ENCODE measurements at places on chromosomes 1 and 21. TPM values are rescaled to one million over a fixed set of nuclear protein-coding genes. Genes with fewer than 3 reads are reported as not detected.

The KIF2C gene
- total RNA-seq: 1.4 TPM

DNA sequence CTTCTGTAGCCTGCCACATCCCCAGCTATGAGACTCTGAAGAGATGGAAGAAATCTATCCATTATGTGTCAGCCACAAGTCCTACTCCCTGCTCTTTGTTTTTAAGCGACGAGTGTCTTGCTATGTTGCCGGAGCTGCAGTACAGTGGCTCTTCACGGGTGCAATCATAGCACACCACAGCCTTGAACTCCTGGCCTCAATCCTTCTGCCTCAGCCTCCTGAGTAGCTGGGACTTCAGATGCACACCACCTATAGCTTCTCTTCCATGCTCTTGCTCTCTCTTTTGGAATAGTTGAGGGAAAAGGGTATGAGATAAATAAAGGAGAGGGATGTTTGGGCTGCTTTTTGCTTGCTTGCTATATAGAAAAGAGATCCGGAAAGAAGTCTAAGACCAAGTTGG, 1.6 kb downstream of the TUFT1 start:
- DNase-seq: no peak

The LPAR3 gene
- total RNA-seq: 0.22 TPM

The GIPC2 gene
- 10.7 TPM for total RNA-seq

GRCh38 chr1:16372535-16373285, 5.7 kb downstream of the SZRD1 start:
- no peak for DNase-seq

The CLEC20A gene
- total RNA-seq: 0.47 TPM

DNA sequence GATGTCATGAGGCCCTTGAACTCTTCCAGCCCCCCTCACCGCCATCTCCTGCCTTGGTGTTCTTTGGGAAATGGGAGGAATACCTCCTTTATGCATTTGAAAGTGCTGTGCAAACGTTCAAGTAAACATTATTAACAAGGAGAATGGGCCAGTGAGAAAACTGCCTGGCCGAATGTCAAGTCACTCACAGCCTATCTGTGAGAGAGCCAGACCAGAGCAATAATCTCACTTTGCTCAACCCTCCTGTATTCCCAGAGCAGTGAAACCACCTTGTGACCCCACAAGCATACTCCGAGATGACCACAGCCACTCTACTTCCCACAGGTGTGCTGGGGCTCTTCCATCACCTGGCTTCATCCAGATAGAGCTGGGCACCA, 5.2 kb downstream of the TAL1 start:
- DNase-seq: no peak

- no peak for DNase-seq
Observed at GRCh38 chr1:214136324-214136919, 144.5 kb upstream of the SMYD2 start.

GRCh38 chr1:16080422-16081150, 7.1 kb upstream of the FAM131C start:
- DNase-seq: no peak

DNA sequence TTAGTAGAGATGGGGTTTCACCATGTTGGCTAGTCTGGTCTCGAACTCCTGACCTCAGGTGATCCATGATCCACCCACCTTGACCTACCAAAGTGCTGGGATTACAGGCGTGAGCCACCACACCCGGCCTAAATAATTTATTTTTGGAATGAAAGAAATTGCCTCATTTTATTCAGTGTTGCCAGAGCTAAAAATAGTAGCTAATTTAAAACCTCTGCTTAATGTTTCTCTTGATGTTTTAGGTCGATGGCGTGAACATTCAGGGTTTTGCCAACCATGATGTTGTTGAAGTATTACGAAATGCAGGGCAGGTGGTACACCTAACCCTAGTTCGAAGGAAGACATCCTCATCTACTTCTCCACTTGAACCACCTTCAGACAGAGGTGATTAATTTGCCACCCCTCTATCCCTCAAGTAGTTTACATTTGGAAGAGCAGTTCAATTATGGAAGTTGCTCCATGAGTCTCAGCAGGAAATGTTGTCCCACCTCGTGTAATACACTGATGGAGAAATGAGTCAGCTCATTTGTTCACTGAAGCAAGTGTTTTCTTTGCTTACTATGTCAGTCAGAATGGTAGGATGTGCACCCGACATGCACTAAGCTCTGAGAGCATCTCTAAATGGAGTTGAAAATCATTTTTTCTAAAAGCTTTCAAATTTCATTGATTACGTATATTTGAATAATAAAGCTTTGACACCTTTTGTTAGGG, 54.9 kb downstream of the PATJ start:
- DNase-seq: no peak

The WDR77 gene
- total RNA-seq: 26.5 TPM

The ZC3H12A gene
- total RNA-seq: 21.1 TPM

- no peak for DNase-seq
Observed at GRCh38 chr1:47424336-47424982, 8.4 kb downstream of the FOXE3 start.

DNA sequence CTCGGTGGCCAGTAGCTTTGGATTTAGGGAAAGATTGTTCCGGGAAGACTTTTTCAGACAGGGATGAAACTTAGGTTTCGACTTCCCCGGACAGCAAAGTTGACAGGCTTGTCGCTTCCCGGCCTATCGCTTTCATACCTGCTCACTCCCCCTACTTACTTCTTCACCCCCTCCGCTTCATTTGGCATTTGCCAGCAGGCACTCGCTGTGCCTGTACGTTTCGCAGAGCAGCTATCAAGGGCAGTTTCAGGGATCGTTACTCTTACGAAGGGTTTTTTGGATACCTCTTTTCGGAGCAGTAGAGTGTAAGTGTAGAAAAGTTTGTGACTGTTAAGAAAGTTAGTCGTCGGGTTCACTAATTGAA, 393 bp downstream of the BLZF1 start:
- peak; percentile 51 for DNase-seq

DNA sequence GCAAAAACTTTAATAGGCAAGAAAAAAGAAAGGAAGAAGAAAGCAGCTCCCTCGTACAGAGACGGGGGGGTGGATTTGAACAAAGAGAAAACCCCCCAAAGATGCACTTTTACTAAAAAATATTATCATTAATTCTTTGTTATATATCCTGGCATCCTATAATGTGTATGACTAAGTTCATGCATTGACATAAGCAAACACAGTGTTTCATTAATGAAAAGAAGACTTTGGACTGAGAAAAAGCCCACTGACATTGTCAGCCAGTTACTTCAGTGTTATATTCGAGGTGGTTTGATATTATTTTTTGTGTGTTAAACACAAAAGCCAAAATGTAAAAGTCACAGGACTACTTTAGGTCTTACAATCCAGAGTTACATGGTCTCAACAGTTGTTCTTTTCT, 110.1 kb upstream of the DPYD start:
- DNase-seq: no peak

DNA sequence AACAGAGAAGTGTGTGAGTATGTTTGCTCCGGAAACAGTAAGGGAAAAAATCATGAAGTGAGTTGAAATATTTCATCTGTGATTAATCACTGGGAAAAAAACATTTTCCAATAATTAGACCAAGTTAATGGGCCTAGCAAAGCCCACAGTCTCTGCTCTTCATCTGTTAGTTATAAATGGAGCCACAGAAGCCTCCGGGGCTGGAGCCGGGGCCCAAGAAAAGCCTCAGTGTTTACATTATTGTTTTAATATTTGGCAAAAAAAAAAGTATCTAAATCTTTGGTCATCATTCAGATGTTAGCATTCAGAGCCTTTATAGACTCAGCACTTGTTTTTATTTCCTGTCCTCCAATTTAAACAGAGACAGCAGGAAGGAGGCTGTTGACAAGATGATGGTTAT, 115.0 kb downstream of the UBE2U start:
- no peak for DNase-seq

The INAVA gene
- 48.8 TPM for total RNA-seq

DNA sequence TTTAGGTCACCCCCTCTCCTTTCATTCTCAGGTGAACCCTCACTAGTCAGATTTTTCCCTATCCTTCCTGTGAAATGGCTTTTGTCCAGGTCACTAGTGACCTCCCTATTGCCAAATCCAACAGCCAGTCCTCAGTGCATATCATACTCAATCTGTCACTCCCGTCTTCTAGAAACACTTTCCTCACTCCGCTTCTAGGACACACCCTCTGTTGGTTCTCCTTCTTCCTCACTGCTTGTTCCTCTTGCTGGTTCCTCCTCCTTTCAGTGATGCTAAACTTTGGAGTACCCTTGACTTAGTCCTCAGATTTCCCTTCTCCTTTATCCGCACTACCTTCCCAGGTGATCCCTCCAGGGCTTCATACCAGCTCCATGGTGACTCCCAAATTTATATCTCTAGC, 94.3 kb downstream of the RNF220 start:
- DNase-seq: no peak

GRCh38 chr1:55696891-55697290, 481.7 kb upstream of the USP24 start:
- DNase-seq: no peak

The RPS6KA1 gene
- 58.1 TPM for total RNA-seq

The ZMYM4 gene
- total RNA-seq: 64.4 TPM

The HSD3B1 gene
- total RNA-seq: not detected

The RIMS3 gene
- total RNA-seq: 6.2 TPM

The LCK gene
- 10.3 TPM for total RNA-seq

The RHOU gene
- 22.1 TPM for total RNA-seq

GRCh38 chr1:47898133-47898845, 98.9 kb downstream of the TRABD2B start:
- no peak for DNase-seq

The SCYL3 gene
- 14.8 TPM for total RNA-seq

The IVL gene
- total RNA-seq: not detected

- DNase-seq: no peak
Observed at GRCh38 chr1:37755290-37755689, 9.6 kb downstream of the EPHA10 start.

The AADACL3 gene
- not detected for total RNA-seq

DNA sequence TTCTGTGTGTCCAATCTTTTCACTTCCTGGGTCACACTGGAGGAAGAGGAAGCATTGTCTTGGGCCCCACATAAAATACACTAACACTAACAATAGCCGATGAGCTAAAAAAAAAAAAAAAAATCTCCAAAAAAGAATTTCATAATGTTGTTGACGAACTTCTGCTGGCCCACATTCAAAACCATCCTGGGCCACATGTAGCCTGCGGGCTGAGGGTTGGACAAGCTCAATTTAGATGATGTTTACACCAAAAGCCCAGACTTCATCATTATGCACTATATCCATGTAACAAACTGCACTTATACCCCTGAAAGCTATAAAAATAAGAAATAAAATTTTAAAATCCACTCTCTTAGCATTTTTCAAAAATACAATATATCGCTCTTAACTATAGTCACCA, 187.8 kb upstream of the PTBP2 start:
- no peak for DNase-seq

DNA sequence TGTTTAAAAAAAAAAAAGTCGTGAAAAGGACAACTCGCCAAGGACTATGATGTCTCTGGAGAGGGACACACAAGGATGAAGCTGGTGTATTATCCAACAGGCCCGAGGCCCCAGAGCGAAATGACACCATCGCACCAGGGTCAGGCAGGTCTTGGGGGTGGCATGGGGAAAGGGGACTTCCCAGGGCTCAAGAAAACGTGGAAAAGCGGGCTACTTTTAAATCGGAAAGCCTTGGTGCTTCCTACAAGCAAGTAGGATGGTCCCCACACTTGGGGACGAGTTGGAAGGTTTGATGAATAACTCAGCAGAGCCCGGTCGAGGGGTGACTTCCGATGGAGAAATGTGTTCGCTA, 505 bp upstream of the GNPAT start:
- DNase-seq: no peak
